ENCODE measurements at places on chromosomes 7 and 10.

DNA sequence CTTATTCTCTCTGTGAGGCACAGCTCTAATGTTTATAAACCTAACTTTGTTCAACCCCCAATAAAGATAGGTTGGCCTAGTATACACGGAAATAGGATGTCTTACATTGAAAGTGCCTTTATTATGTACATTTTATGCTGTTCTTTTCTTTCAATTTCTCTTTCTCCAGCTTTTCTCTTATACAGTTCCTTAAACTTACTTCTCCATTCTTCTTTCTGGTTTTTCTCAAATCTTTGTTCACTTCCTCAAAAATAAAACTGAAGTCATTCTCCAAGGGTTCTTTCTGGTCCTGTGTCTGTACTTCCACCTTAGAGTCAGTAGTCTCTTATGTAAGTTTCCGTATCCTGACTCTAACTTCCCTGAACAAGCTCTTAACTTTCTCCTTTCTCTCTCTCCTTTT is 29.2 kb upstream of the NAMPT start:
- no peak for DNase-seq

GRCh38 chr7:107687656-107688055 is 27.0 kb downstream of the SLC26A4 start:
- DNase-seq: no peak

- DNase-seq: no peak
Measured at GRCh38 chr7:85851571-85852193, 664.8 kb upstream of the SEMA3D start.

GRCh38 chr7:46383605-46384004 is 462.5 kb upstream of the IGFBP3 start:
- no peak for DNase-seq

GRCh38 chr7:129740574-129741410 is 129.3 kb downstream of the NRF1 start:
- DNase-seq: no peak

DNA sequence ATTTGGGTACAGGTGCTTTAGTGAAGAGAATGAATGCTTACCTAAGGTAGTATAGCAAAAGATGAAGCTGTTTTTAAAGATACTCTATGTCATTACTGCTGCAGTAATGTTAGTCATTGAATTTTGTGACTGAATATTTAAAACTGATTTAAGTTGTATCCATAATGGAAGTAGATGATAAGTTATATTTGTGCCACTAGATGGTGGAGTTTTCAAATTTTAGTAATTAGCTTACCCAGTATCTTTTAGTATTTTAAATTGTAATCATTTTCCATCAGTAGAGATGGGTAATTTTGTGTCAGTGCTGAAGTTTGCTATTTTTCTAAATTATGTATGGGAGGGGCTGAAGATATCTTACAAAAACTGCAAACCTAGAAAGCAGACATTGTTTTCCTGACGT is 25.2 kb downstream of the HBP1 start:
- DNase-seq: no peak

GRCh38 chr10:88810196-88810961 is 7.8 kb downstream of the LIPM start:
- no peak for DNase-seq

GRCh38 chr7:40990841-40991240 is 712.0 kb downstream of the INHBA start:
- DNase-seq: no peak

- no peak for DNase-seq
Measured at GRCh38 chr10:48805411-48805810, 120.7 kb downstream of the WDFY4 start.

DNA sequence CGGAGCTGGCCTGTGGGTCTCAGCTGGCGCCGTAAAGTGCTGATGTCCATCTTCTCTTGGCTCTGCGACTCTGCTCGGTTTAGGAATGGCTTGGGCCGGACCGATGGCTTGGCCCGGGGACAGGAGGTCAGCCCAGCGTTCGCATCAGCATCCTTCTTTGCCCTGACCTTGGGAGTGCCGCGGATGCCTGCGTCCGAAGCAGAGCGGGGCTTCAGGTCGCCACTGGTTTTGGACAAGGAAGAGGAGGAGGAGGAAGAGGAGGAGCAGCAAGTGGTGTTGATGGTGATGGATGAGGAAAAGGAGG is 109.3 kb downstream of the NEURL1 start:
- no peak for DNase-seq

GRCh38 chr10:15482156-15482555 is 111.1 kb upstream of the FAM171A1 start:
- DNase-seq: no peak

GRCh38 chr10:60293581-60294175 is 96.0 kb downstream of the ANK3 start:
- no peak for DNase-seq

DNA sequence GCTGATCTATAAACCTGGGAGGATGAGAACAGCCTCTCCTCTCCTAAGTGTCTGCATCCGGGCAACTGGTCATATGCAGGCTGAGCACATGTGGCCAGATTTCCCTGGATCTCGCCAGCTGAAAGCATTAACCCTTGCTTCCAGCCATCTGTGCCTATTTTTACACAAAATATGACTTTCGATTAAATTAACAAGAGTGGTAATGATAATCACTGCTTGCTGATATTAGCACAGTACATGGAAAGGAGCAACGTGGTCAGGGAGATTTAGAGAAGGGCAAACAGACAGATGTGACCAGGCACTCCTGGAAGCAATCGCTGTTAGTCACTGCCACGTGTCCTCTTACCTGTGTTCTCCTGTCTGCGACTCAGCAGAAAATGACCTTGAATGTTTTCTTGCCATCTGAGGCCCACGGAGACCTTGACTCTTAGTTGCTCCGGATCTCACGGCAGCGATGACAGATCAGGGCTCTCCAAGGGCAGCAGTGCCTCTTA is 59.5 kb upstream of the NPTX2 start:
- no peak for DNase-seq

DNA sequence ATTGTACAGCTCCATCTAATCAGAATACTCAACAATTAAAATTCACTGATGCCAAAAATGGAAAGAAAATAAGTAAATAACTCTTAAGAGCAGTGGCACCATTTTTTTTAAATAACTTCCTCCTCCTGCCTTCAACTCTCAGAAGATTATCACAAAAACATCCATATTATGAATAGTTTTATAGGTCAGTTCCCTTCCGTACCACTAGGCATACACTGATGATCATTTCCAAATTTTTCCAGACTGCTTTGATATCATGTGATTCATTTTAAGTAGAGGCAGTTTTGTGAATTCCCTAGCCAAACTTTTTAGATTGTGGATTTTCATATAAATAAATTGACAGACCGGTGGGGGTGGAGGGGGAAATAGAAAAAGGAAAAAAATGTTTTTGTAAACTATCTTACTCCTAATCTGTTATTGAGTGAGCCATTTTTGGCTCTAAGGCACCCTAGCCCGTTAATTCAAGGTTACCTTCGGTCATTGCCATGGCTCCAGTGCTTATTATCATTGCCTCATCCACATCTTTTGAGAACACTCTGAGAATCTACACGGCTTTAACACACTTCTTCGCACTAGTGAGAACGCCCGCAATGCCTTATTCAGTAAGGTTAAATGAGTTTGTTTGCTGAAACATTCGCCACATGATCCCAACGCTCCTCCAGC is 1.0 kb downstream of the FAM107B start:
- no peak for DNase-seq

DNA sequence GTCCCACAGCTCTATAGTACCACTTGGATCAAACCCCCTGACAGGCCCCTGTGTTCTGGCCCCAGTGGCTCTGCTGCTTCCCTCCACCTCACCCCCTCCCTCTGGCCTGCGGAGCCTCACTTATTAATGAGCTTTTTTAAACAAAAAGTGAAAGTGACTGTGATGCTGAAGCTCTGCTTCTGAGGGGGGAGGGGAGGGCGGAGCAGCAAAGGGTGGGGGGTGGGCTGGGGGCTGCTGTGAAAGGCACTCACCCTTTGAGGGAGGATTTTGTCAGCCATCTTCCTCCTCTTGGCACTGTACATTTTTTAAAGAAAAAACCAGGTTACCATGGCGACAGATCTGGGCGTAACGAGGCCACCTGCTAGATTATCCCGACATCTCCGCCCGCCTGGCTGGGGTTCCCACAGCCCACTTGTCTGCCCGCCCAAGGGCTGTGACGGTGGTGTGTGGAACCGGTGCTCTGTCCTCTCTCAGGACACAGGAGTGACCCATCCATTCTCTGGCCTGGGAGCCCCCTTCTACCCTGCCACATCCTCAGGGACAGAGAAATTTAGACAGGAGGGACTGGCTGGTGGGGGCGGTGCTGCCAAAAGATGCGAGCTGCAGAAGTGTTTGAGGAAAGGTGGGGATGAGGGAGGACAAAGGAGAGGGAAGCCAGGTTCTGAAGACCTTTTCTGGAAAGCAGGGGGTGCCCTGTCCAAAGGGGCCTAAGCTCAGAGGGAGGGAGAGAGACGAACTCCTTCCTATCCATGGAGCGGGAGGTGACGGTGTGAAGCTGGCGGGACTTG is 4.9 kb downstream of the SMARCD3 start:
- DNase-seq: no peak

- no peak for DNase-seq
Measured at GRCh38 chr7:958221-959200, 4.0 kb upstream of the ADAP1 start.

DNA sequence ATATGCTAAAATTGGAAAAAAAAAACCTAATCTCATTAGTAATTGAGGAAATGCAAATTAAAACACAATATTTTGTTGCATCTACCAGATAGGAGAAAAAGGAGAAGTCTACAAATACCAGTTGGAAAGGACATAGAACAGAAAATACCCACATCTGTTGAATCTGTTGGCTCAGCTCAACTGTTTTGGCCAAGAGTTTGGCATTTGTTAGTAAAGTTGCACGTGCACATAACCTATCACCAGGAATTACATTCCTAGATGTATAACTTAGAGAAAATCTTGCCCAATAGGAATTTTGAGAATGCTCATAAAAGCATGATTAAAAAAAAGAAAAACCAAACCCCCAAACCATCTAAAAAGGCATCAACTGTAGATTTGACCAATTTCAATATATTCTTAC is 282.1 kb upstream of the BMPER start:
- DNase-seq: no peak

DNA sequence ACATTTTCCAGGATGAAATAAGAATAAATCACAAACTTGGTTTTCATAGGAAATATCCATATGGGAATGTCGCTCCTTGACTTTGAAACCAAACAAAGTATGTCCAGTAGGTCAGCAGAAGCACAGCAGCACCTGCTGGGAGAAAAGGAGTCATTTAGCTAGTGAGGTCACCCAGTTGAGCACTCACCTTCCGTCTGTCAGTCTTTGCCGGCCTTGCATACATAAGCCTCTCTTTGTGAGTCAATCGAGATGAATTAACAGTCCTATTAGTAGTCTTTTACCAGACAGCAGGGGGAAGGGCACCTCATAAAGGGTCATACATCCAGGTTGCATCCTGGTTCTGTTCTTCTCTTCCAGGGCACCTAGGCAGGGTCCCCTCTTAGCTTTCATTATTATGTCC is 232.5 kb upstream of the FZD1 start:
- no peak for DNase-seq

GRCh38 chr7:15720849-15721471 is 34.5 kb upstream of the MEOX2 start:
- DNase-seq: no peak

GRCh38 chr10:12868229-12868628 is 133.3 kb downstream of the CCDC3 start:
- DNase-seq: no peak

GRCh38 chr7:131183072-131183471 is 144.6 kb upstream of the MKLN1 start:
- no peak for DNase-seq

GRCh38 chr7:127911968-127912511 is 119.2 kb downstream of the LRRC4 start:
- DNase-seq: no peak

DNA sequence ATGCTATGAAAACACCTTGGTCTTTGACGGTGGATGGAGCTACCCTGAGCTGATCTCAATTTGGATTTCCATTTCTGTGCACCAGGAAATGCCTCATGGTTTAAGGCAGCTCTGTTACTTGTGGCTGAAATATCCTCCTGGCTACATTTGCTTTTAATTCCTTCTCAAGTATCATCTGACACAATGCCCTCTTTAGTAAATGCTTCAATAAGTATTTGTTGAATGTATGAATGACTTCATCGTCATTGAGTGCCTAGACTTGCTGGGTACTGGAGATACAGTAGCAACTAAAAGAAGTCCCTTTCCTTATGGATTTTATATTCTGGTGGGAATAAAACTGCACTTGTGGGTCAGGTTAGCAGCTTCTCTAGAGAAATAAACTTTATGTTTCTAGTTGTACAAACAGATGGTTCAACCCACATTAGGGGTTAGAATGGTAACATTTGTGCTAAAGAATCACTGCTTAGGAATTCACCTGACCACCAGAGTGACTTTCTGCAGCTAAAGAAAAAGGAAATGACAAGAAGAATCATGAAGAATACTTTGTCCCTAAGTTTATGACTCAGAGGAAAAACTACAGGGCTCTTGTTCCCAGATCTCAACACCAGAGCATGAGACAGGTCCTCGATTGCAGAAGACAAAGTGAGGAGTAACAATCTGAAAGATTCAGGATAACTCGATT is 21.8 kb upstream of the SMNDC1 start:
- no peak for DNase-seq

DNA sequence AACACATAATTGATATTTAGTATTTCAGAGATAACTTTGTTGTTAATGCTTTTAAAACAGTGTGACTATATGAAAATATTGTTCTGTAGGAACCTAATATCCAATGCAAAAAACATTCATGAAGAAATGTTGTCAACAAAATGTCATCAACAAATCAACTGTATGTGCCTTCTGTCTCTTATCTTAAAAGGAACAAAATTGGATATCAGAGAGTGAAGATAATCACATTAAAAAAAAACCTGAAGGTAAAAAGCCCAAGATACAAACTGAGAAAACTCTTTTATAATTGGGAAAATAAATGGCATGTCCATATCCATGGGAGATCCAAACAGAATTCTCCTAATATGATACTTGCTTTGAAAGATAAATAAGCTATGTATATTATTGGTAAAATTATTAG is 33.9 kb downstream of the ICA1 start:
- DNase-seq: no peak

DNA sequence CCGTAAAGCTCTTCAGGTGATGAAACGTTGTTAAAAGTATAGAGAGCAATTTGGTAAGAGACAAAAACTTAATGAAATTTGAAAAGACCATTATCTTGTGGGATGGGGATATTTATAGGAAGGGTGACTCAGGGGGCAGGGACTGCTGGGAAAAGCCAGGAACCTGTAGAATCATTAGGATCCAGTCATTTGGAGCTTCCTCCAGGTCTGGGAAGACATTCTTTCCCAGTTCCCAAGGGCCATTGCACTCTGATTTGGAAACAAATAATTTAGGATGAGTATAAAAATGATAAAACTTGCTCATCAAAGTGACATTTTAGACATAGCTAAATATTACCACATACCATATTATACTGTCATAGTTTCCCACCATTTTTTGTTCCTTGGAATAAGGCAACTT is 143.9 kb downstream of the PFKFB3 start:
- no peak for DNase-seq

GRCh38 chr10:73261362-73261995 is 9.0 kb upstream of the MRPS16 start:
- no peak for DNase-seq

DNA sequence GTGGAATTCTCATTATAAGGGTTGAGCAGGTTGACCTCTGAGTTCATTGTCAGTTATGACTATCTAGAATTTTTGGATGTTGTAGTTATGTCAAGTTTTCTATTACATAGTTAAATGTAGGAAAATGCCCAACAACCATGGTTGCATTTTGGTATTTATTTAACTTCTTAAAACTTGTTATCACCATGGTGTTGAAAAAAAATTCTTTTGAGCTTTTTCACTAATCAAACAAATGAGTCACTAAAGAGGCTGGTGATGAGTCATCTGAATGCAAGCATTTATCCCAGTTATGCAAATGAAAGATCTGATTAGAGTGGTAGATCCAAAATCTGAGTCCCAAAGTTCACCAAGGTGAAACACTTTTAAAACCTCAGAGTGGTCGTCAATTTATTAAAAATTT is 624.7 kb upstream of the IGFBP3 start:
- DNase-seq: no peak

Data from stimulated activated CD4-positive, alpha-beta T cell treated with anti-CD3 and anti-CD28 coated beads, Interleukin-1b, Interleukin-23, amount 100 ng/mL, for 4 hours (primary cell).